Activated gamma-delta T cell treated with anti-CD3 and anti-CD28 coated beads, Interleukin-2, amount 50 U/mL, for 16 hours (primary cell): ENCODE measurements at places on chromosomes 4 and X.

DNA sequence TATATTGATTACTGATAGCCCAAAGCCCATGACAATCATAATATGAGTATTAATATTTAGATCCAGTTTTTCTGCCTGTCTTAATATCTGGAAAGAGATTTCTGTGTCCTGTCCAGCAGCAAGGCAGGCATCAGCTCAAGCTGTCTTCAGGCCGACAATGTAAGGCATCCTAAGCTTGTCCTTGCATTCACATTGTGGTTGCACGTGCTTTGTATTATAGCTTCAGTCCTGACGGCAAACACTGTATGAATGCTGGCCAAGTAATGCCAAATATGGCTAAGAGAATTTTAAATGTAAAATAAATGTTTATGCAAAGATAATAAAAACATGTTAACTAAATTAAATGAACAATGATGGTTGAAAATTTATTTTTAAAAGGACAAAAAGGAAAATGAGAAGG lies 255.7 kb upstream of the RPS6KA3 start:
- DNase-seq: no peak

DNA sequence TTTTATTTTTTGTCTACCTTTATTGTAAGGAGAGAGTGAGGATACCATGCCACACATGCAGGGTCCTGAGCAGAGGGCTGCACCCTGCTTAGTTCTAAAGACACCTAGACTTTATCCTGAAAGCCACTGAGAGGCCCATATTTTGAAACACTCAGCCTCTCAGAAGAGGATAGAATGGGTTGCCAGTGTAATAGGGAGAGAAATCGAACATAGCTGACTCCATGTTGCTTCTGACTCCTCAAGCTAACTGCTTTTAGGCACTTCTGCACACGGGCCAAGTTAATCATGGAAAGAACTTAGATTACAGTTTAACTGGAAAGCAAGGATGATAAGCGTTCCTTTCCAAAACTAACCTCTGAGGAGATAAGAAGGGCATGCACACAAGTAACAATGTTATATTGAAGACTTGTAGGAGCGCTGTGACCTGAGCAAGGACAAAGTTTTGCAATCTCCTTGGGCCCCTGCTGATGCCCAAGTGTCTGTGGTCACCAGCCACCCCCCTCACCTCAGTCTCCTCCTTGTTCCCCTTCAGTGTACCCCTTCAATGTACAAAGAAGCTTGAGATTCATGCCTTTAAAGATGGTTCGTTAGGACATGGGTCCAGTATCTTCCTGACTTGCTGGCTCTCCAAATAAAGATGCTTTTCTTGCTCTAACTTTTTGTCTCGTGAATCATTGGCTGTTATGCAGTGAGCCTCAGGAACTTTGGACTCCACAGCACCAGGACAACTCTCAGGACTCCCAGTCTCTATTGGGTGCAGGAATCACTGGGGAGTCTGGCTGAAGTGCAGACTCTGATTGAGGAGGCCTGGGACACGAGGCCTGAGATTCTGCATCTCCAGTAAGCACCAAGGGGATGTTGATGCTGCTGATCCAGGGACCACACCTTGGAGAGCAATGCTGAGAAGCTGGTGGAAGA lies 25.4 kb upstream of the CD99 start:
- DNase-seq: no peak

- no peak for DNase-seq
Measured at GRCh38 chr4:6199422-6199921, 877 bp downstream of the JAKMIP1 start.

DNA sequence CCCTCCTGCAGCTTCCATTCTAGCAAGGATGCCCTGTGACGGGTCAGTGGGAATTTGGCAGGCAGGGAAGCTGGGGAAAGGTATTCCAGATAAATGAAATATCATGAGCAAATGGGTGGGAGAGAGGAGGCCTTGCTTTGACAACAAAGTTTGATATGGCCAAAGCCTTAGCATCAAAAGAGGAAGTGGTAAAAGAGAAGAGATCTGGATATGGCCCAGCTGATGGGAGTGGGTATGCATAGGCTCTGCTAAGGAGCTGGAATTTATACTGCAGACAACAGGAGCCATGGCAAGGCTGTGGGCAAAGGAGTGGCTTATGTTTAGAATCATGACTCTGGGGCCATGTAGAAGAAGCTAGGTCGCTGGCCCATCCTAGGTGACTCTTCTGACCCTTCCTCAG lies 89.2 kb downstream of the PJA1 start:
- DNase-seq: no peak

DNA sequence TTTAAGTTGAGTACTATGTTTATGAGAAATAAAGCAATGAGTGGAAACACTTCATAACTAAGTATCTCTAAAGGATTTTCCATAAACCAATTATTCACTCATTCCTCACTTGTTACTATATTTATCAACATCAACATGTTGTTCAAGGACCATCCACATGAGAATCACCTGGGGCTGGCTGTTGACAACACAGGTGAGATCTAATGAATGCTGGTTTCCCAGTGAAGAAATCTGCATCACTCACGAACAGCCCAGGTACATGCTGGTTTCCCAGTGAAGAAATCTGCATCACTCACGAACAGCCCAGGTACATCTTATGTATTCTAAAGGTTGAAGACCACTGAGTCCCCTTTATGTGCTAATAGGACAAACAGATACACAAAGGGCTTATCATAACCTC lies 32.5 kb downstream of the TSPAN5 start:
- DNase-seq: no peak

DNA sequence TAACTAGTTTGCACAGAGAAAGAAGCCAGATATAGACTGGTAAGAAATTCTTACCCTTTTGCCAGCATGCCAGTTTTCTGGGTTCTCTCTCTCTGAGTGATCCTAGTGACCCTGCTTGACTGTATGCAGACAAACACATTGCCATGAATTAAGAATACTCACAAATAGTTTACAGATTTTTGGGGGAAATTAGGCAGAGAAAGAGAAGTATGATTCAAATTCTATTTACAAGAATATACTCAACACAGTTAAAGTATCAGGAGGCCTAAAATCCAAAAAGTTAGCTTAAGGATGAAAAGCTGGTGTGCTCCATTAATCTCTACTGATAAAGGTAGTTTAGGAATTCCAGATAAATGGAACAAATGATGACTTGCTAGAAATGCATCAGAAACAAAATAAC lies 18.4 kb downstream of the MOB1B start:
- no peak for DNase-seq

GRCh38 chrX:153861733-153862310 lies 24.2 kb downstream of the L1CAM start:
- DNase-seq: no peak

DNA sequence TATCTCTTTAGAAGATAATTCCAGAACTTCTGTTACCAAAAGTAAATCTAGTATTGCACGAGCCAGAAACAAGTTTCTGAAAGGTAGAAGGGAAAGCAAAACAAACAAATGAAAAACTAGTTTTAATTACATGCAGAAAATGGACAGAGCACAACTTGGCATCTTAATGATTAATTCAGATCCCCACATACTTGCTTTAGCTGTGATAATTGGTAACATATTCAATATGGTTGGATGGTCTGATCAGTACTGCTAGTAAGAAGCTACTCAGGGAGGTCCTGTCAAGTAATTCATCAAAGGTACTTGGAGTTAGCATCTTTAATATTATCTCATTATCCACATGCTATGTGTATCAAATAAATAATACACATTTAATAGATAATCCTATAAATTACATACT lies 204.3 kb downstream of the TRAM1L1 start:
- DNase-seq: no peak

DNA sequence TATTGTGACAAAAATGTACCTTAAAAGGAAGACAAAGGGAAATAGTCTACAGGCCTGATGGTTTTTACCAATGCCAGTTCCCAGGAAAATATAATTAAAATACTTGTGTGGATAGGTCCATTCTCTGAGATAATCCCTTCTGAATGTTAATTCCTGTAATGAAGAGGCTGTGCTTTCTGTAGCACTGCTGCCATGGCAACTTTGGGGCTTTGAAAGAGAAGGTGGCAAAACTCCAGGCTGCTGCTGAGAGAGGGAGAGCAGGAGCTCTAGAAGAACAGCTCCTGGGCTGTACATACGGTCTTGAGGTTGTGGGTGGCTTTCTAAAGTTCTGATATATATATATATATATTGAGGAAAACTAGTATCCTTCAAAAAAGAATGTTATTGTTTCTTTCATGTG lies 125.4 kb downstream of the PDLIM5 start:
- no peak for DNase-seq

- no peak for DNase-seq
Measured at GRCh38 chr4:158065176-158065575, 107.6 kb downstream of the GASK1B start.

GRCh38 chr4:187663076-187663475 lies 332.5 kb upstream of the ZFP42 start:
- DNase-seq: no peak

- no peak for DNase-seq
Measured at GRCh38 chr4:128573781-128574508, 235.6 kb upstream of the JADE1 start.

- DNase-seq: no peak
Measured at GRCh38 chrX:129959493-129959832, 23.0 kb upstream of the BCORL1 start.

- DNase-seq: no peak
Measured at GRCh38 chr4:47774079-47774478, 63.8 kb downstream of the CORIN start.

DNA sequence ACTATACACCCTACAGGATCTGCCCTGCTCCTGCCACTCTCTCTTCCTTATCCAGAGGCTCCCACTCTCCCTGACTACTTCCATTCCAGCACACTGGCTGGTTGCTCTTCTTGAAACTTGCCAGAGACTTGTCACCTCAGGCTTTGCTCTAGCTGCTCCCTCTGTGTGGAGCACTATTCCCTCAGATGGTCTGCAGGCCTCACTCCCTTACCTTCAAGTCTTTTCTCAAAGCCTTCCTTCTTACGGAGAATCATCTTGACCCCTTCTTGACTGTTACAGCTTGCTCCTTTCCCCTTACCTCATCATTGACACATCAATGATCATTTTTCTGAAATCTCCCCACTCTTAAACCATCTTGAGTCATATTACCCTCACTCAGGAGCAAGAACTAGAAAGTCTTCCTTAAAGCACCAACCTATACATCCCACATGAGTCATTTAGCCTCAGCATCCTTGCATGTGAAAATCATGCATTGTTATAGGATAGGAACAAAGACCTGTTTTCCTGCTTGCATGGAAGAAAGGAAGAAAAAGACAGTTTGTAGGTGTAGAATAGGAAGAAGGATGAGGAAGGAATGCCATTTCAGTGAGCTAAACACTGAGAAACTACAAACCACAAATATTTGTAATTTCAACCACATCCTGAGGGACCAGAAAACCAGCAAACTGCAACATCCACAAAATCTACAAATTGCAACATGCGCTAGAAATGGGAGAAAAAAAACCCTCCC lies 55.7 kb downstream of the ANTXR2 start:
- DNase-seq: no peak

GRCh38 chr4:55348466-55348865 lies 2.4 kb downstream of the SRD5A3 start:
- DNase-seq: no peak

DNA sequence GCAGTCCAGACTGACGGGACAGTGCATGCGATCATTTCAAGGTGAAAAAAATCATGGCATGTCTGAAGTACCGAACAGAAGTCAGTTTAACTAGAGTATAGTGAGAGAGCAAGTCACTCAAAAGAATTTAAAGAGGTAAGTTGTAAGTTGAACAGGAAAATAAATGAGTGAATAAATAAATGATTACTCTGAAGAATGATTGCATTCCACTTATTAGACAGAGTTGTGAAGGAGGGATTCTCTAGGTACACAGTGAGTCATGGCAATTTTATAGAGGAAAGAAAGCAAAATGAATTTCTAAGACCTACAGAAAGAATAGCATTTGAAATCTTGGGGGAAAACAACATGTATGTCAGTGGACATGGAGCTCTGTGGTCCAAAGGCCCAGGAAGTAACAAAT lies 37.1 kb upstream of the SLC7A11 start:
- no peak for DNase-seq

DNA sequence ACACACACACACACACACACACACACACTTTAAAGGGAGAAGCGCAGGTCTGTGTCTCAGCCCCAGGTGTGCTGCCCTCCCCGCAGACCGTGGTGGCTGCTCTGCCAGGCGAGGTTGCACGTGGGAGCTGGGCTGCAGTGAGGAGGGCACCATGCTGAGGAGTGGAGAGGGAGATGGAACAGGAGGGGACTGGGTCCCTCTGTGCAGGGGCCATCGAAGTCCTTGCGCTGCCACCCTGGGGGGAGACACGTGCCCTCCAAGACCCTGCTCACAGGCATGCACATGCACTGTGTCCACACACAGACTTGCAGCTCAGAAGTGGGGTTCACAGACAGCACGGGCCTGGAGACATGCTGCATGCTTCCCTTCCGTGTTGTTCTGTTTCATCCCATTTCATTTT lies 65.5 kb upstream of the HGFAC start:
- no peak for DNase-seq

DNA sequence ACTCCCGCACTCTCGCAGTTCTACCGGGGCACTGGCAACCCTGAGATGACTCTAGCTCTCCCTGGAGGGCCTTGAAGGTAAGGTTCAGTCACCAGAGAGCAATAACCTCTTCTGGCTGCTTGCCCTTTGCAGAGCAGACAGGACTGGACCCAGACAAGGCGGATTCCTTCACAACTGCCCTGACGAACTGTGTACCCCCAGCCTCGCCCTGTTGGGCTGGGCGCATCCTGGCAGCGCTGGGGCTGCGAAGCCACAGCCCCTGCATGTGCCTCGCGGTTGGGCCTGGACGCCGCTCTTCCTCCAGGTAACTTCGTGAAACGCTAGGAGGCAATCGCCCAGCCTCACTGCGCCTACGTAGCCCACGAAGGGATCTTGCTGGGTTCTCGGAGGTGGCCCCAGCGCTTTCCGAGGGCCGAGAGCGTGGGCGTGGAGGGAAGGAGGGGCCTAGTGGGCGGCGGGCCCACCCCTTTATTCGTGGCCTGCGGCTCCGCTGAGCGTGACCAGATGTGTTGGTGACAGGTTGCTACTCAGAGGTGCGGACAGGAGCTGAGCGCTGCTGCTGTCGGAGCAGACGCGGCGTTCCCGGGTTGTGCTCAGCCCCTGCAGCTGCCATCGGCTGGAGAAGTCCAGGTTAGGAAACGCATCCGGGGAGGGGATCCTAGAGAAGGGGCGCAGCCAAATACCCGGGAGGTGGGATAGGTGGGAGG lies 1.9 kb upstream of the MAMLD1 start:
- no peak for DNase-seq

DNA sequence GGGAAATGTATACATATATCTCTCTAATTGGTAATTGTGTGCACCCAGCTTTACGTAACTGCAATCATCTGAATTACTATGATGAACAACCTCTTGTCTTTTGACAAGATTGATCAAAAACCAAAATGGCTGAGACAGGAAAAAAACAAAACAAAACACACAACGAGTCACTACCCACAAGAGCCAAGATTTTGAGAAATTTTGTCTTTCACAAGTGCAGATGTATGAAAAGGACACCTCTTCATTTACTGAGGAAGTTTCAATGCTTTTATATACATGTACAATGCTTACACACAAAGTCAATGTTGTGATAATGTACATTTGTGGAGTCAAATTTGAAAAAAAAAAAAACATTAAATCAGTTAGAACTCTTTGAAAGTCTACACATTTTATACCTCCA lies 224.6 kb downstream of the SCFD2 start:
- no peak for DNase-seq
